ENCODE measurements at places on chromosomes 7 and 10. TPM values are rescaled to one million over a fixed set of nuclear protein-coding genes. Genes with fewer than 3 reads are reported as not detected.

The SFTPA1 gene
- total RNA-seq: not detected

DNA sequence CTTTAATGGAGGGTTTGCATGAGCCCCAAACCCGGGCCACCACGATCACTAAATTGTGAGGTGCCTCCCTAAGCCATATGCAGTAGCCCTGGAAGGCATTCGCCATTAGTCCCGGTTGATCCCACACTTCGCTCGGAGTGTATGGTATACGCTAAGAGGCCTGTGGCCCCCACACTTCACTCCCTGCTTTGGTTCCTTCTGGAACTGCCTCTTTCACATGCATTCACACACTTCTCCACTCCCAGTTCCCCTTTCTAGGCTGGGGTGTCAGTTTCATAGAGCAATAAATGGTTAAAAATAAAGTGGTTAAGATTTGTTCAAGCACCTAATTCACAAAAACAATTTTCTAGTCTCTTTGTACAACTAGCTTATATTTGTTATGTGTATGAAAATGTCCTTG lies 212.1 kb upstream of the KCND2 start:
- no peak for DNase-seq

- no peak for DNase-seq
These were observed 10.4 kb downstream of the FFAR4 start for GRCh38 chr10:93576888-93577287.

- DNase-seq: no peak
These were observed 75.5 kb downstream of the MAP3K8 start for GRCh38 chr10:30509508-30509907.

GRCh38 chr7:35802649-35803048 lies 1.8 kb downstream of the SEPTIN7 start:
- peak; percentile 15 for DNase-seq

The SYT15B gene
- 0.08 TPM for total RNA-seq

The SFRP4 gene
- not detected for total RNA-seq

DNA sequence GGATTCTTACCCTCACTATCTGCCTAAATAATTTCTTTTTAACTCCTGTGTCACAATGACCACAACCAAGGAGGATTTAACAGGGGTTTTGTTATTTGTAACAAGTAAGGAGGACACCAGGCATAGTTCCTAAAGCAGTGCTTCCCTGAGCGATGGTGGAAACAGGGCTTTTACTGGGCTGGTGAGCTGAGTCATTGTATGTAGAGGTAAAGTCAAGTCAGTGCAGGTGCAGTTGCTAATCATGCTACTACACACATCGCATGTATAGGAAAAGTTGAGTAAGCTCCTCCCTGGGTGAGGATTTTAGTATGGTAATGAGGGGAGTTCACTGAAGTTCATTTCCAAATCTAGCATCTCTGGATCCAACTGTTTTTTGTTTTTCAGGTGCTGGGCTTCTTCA lies 22.9 kb upstream of the ABCA13 start:
- no peak for DNase-seq

The PRSS37 gene
- total RNA-seq: not detected

The OR13A1 gene
- not detected for total RNA-seq

The SLC26A5 gene
- total RNA-seq: not detected

Data from activated naive CD8-positive, alpha-beta T cell treated with anti-CD3 and anti-CD28 coated beads for 36 hours (primary cell).